ENCODE measurements at places on chromosomes 12 and 14.

DNA sequence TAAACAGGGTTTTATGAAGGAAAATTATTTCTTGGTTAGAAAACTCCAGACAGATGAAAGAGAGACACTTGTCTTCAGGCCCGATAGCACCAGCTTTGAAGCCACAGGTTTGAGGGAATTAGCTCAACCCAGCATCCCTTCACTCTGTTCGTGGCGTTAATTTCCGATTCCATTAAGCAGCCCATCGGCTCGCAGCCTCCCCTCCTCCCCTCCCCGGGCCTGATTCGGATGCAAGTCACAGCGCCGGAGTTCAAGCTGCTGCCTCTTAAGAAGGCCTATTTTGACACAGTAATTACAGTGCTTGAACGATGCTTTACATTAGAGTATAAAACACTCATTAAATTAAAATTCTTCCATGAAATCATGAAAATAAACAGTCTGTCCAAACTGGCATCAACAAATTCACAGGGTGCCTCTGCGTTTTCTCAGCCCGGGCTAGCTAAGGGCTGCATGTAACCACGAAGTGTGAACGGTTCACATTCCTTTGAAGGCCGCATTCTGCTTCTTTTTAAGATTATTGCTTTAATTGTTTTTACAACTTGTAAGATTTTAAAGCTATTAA, 145.8 kb downstream of the DICER1 start:
- no peak for DNase-seq

- DNase-seq, result no peak
These were observed 51.6 kb upstream of the C14orf180 start for GRCh38 chr14:104527857-104528459.

DNA sequence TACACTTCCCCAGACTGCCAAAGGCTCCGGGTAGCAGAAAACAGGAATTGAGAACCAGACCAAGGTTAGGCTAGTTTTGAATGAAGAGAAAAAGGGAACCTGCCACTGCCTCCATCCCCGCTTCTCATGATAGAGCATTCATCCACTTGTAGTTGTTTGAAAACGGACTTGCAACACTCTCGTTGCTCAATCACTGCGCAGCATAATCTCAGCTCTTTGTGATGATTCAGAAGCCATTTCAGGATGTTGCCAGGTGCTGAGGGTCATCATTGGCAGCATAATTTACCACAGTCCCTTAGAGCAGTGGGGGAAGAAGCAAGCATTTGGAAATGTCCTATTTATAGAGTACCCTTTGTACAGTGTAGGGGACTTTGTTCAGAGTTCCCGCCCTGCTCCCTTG, 25.6 kb downstream of the KCNK13 start:
- DNase-seq, result no peak

DNA sequence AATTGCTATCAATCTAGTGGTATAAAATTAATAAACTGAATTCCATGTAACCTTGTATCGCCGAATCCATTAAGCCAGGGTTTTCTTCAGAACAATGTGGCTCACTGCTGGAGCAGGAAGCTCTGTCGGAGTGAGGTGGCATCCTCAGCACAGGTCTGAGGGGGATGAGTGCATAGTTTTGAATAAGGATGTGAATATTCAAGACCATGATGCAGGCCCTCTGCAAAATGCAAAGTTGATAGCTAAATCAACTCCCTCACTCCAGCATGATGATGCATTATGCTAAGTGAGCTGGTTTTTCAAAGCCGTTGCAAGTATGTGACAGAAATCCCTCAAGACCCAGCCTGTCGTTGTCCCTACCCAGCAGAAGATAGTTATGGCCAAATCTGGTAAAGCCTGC, 53.0 kb downstream of the TRIM9 start:
- no peak for DNase-seq

GRCh38 chr12:40921563-40922163, 229.4 kb downstream of the CNTN1 start:
- DNase-seq, result peak; percentile 9

DNA sequence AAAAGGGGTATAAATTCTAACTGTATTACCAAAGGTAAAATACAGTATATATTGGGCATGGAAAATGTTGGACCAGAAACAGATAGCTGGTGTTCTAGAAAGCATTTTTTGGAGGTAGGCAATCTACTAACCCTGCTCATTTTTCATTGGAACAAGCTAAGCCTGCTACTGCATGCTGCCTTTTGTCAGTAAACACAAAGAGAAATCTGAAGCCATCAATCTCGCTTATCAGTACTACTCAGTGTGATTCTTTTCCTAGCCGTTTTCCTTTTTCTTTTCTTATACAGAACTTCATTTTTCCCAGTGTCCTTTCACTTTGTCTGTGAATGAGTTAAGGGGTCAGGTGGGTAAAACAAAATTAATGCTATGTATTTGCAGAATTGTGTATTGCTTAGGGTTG, 312.3 kb downstream of the NPAS3 start:
- no peak for DNase-seq

- DNase-seq, result no peak
These were observed 361.3 kb downstream of the TMEM121 start for GRCh38 chr14:105887692-105888091.

DNA sequence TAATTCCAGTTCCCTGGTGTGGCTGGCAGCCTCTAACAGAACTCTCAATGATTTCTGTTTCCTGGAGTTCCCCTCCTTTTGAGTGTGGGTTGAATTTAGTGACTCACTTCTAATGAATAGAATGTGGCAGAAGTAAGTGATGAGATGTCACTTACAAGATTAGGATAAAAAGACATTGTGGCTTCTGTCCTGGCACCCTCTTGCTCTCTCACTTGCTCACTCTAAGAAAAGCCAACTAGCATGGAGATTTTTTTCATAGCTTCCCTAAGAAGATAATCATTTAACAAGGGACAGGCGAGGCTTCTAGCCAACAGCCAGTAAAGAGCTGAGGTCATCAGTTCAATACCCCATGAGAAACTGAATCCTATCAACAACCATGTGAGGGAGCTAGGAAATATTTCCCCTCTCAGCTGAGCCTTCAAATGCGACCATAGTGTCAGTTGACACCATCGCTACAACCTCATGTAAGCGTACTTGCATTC, 156.7 kb downstream of the TMTC3 start:
- peak; percentile 25 for DNase-seq

- no peak for DNase-seq
These were observed 97.1 kb downstream of the ALG10 start for GRCh38 chr12:34119366-34119765.

DNA sequence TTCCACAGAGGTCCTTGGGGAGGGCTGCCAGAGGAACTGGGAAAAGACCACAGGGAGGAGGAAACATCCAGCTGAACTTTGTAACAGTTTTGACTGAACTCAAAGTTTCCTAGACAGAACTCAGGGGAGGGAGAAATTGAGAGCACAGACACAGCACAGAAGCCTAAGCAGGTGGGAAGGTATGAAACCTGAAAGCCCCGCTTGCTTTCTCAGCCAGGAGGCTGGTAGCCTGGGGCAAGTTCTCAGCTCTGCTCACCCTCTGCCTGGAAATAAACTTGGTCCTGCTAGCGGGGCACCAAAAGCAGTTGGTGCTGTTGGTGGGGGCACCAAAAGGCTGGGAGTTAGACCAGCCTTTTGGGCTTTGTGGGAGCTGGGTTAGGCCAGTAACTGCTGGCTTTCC, 25.9 kb upstream of the OR4E1 start:
- no peak for DNase-seq

DNA sequence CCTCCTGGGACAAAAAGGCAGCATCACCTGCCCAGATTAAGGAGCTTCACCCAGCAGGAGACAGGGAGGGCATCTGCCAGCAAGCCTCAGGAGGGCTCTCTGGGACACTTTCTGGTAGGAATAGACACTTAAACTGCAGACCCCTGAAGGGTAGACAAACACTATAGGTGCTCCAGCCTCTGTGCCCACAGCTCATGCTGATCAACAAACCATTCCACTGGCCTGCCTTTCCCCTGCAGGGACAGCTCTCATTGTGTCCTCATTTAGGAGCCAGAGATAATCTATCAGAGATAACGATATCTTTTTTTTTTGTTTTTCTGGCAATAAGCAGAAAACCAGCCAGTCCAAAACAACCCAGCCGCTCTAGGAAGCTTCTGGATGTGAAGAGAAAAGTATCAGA, 251.8 kb upstream of the CCDC196 start:
- no peak for DNase-seq

DNA sequence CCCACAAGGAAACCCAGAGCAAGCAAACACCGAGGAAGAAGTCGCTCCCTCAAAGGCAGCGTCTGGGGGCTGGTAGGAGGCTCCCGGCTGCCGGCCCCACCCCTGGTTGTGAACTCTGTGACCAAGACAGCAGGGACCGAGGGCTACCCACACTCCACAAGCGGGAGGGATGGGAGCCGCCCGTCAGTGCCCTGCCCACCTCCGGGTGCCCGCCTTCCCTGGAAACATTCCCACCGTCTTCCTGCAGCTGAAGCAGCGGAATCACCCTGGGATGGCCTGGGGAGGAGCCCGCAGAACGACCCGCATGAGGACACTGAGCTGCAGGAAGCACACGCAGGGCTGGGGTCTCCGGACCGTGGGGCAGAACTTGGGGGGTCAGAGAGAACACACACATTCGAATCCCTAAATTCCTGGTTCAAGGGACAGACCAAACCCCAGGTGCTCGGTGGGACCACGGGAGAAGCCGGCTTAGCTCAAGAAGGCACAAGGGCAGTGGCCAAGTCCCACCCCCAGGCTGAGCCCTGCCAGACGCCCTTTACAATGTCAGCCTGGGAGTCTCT, 33.5 kb upstream of the C14orf180 start:
- no peak for DNase-seq

DNA sequence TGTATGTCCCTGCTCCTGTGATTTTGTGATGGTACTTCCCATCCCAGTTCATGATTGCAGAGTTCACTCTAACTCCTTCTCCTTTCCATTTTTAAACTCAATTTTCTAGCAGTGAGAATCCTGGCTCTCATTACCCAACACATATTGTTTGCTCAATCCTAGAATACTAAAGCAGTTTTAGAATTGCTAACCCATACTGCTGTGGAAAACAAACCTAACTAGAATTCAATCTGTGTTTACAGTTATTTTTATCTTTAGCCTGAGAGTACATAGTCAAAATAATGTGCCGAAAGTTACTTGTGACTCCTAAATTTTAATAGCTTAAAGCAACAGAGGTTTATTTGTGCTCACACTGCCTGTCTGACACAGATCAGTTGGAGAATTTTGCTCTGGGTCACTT, 508.0 kb downstream of the AACS start:
- DNase-seq, result no peak

DNA sequence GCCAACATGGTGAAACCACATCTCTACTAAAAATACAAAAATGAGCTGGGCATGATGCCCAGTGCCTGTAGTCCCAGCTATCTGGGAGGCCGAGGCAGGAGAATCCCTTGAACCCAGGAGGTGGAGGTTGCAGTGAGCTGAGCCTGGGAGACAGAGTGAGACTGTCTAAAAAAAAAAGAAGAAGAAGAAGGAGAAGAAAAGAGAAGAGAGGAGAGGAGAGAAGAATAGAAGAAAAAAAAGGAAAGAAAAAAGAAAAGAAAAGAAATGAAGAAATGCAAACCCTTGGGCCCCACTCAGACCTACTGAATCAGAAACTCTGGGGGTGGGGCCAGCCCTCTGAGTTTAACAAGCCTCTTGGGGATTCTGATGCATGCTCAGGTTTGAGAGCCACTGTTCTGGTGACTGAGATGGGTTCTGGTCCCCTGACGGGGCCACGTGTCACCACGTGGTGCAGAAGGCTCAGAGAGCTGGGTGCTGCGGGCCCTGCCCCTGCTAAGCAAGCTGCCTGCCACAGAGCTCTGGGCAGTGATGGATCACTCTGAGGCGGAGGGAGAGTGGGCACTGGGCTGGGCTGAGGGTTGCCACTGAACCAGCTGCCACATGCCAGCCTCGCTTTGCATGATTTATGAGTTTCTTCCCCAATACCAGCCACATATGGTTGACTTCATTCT, 37.5 kb downstream of the ERH start:
- DNase-seq, result no peak

DNA sequence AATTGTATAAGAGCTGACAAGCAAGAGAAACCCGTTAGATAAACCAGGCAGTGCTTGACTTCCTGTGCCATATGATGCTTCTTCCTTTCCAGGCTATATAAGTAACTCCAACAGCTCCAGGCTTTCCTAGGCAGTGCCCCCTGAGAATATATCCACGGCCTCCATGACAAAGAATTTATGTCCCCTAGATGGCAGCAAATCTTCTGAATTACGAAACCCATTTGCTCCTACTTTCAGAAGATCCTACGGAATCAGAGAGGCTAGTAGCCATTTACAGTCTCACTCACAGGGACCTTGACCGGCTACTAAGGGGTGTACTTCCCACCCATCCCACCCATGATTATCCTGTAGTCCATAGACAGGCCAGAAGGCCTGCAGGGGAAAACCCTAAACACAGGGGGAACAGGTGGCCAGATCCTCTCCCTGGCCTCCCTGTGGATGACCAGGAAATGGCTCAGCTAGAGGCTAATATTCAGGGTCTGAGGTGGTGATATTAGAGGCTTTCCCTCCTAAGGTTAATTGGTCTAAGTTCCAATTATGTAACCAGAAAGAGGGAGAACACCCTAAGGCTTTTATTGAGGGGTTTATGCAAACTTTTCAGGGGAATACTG, 77.2 kb upstream of the DCD start:
- DNase-seq, result peak; percentile 4

DNA sequence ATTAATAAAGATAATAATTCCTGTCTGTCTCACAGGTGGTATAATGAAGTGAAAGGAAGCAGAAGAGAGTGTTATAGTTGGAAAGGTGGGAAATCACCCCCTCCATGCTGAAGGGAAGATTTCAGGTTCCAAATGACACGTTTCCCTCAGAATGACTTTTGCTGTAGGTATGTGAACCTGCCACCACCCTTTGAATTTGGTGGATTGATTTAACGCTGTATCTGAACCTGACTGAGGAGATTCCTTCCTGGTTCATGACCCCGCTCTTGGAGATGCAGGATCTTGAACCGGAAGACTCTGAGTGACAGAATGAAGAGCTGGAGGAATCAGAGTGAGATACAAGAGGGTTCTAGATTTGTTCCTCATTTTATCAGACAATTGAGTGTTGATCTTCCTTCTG, 20.3 kb upstream of the EMP1 start:
- DNase-seq, result no peak

- DNase-seq, result peak; percentile 54
These were observed 22.3 kb upstream of the MED13L start for GRCh38 chr12:116299665-116300328.

DNA sequence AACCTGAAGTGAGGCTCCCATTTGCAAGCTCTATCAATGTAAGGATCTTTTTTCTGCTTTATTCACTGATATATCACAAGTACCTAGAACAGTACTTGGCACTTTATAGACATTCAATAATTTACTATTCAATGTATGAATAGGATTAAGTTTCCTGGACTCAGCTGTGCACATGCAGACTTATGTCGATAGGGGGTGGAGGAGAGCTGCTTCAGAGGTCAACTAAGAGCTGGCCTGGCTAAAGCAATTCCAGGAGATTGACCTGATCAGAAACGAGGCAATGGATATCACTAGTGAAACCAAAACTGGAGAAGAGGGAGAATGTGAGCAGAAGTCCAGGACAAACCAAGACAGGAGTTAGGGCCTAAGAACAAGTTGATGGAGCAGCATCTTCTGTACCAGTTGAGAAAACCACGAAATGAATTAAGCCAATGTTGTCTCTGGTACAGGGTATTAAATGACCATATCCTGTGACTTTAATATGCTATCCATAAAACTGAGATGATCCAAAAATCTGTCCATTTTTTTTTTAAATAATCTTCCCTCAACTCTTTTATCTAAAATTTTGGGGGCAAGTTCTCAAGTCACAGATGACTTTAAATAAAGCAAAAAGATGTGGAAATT, 169.2 kb downstream of the PIK3C2G start:
- peak; percentile 33 for DNase-seq

GRCh38 chr12:106138633-106139421, at the start of gene NUAK1:
Gene NUAK1 (minus strand): TSS chr12:106138954. CDS start chr12:106138653, 301 bp downstream.
- DNase-seq, result no peak

GRCh38 chr14:74891870-74892269, 10.2 kb downstream of the DLST start:
- peak; percentile 45 for DNase-seq

GRCh38 chr12:30023186-30023585, 239.4 kb upstream of the TMTC1 start:
- no peak for DNase-seq
